Hematopoietic multipotent progenitor cell treated with erythropoietin and hydrocortisone succinate and interleukin-3 and kit ligand, for 4 days (in vitro differentiated cells): ENCODE measurements at places on chromosomes 11 and 22.
A peak's percentile ranks its signal among the peaks of the same experiment; 100 is the strongest.

GRCh38 chr11:131888230-131888855 lies 517.9 kb downstream of the NTM start:
- DNase-seq: no peak

DNA sequence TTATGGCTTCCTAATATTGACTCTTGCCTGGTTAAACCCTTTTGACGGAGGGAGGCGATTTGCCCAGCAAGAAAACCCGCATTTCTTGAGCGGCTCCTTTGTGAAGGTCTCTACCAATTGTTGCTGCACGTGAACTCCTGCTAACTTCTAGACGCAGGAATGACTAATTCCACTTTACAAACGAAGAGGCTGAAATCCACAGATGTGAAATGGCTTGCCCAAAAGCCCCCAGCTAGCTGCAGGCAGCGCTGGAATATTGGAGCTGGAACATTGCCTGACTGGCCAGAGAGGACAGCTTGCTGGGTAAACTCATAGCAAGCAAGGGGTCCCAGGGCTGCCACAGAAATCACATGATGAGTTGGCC lies 542 bp downstream of the GCAT start:
- DNase-seq: no peak

DNA sequence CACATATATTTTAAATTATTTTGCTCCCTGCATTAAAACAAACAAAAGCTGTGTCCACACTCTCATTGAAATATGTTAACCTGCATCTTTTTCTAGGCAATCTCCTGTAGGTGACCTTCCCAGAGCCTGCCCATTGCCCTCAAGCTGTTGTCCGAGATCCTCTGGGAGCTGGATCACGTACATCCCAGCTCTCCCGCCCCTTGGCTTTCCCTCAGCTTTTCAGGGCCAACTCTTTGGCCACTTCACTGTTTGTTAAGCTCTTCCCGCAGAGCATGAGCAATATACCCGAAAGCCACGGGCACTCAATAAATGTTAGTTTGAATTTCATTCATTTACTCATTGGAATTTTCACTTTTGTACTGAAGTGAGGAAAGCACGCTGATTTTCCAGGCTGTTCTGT lies 32.2 kb downstream of the ELMOD1 start:
- no peak for DNase-seq

DNA sequence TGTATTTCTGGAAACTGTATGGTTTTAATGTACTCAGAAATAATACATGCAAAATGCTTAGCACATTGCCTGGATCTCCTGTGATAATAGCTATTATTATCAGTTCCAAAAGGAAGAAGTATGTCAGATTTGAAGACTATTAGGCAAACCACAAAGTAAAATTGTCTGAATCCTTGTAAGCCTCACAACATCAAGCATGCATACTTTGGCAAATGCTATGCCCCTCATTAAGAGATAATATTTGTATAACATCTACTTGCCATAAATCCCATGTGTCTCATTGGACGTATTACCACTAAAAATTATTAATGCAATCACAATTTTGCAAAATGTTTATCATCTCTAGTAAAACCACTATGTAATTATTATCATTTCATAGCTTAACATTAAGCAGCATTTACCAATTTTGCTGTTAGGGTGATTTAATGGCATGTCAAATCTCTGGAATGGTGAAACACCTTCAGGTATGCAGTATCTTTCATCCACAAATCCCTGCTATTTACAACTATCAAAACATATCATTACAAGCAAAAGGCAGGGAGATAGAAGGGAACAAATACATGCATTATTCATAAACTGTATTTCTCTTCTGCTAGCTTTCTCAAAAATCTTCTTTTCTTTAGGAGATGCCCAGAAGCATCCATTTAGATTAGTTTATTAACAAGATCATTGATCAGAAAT lies 974.6 kb upstream of the RAG2 start:
- DNase-seq: no peak

DNA sequence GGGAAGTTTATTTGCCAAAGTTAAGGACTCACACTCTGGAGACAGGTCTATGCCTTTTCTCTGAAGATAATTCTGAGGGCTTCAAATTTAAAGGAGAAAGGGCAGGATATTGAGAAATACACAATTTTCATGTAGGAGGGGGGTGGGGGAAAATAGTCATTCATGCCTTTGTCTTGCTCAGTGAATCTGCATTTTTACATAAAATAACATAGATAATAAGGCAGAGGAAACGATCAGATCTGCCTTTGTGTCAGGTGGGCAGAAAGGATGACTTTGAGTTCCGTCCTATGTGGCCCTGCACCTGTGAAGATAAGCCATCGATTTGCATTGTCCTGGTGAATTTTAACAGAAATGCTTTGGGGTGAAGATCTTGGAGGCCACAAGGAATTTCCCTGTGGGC lies 76.8 kb downstream of the SC5D start:
- DNase-seq: no peak

DNA sequence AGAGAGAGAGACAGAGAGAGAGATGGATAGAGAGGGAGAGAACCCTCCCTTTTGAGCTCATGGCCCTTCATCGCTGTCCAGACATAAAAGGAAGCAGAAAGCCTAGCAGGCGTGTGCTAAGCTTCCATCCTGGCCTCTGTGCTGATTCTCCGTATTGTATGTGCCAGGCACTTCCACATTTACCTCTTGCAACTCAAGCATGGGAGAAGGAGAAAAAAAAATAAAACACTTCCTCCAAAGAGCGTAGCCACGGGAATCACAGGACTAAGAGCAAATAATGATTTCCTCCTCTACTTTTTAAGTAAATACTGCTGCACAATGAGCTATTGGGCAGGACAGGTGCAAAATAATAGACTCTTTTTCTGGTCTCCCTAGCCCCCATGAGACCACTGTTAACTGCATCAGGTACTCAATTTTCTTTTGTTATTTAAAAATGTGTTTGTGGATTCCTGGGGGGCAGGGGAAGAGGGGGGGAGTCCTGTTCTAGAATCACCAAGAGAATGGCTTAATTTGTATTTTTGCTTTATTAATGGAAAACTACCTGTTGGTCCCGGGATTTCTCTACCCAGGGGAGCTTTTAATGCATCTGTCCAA lies 154.3 kb downstream of the NXPE2 start:
- DNase-seq: no peak

GRCh38 chr11:122102426-122102825 lies 13.6 kb downstream of the BLID start:
- no peak for DNase-seq

GRCh38 chr11:104015649-104016415 lies 20.6 kb upstream of the DDI1 start:
- no peak for DNase-seq

- peak; percentile 40 for DNase-seq
Measured at GRCh38 chr11:64804346-64805210, 1.6 kb upstream of the MAP4K2 start.

GRCh38 chr22:33018232-33018864 lies 39.8 kb downstream of the SYN3 start:
- peak; percentile 70 for DNase-seq

- no peak for DNase-seq
Measured at GRCh38 chr11:124656774-124657630, 16.5 kb downstream of the SIAE start.

DNA sequence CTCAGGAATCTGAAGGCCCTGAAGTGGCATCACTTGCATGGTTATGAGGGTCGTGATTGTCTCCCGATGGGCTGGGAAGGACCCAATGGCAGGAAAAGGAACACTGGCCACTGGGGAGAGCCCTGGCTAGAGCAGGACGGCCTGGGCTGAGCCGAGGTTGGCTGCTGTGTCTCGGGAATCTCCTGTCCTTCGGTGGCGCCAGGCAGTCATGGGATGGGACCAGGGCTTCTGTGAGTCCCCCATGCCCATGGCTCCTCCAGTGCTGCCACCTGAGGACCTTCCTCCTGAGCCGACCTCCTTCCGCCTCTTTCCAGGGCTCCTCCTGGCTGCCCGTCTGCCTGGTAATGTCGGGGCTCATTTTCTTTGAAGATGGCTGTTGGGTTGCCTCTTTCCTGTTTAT lies 1394.0 kb downstream of the BRD1 start:
- no peak for DNase-seq

- DNase-seq: no peak
Measured at GRCh38 chr11:68044145-68044813, 5.5 kb downstream of the TCIRG1 start.

DNA sequence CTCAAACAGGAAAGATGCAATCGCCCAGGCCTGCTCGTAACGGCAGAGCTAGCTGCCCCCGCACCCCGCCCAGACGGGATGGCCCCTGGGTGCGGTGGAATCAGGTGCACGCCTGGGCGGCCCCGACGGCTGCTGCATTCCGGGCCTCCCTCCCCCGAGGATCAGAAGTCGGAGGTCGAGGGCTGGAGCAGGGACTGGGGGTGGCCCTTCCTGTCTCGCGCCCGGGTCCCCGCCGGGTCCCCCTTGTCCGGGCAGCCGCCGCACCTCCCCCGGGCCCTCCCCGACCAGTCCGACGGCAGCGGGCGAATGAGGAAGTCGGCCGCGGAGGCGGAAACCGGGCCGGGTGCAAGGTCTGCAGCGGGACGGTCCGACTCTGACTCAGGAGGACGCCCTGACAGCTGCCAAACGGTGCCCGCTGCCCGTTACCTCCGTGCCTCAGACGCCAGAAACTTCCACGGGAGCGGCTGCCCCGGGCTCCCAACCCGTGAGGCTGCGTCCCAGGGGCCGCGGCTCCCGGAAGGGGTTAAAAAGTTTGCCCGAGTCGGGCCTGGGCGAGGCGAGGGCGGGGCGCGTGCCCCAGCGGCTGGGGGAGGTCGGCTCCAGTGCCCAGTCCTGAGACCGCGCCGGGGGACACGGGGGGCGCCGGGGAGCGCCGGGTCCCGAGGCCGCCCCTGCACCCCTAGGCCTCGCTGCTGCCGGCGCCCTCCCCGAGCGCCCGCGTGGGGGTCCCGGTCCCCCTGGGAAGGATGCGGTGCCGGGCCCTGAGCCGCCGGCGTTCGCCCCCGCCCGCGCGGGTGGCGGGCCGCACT lies 663 bp downstream of the MYH9 start:
- DNase-seq: peak; percentile 88

DNA sequence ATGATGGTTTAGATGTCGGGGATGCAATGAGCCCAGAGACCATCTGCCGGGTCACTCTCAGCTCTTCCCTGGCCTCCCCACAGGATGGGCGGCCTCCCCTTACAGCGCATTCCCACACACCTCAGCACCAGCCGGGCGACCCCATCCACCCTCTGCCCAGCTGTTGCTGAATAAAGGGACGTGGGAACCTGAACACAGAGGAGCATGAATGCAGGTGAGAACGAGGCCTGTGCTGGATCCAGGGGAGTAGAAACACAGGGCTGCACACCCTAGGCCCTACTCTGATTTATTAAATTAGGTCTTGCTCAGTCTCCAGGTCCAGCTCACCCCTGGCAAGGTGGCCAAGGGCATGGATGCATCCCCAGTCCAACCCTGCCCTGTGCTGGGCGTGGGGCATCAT lies 180.5 kb downstream of the CTTN start:
- no peak for DNase-seq

- peak; percentile 71 for DNase-seq
Measured at GRCh38 chr11:93541884-93542810, 1.0 kb downstream of the SMCO4 start.

DNA sequence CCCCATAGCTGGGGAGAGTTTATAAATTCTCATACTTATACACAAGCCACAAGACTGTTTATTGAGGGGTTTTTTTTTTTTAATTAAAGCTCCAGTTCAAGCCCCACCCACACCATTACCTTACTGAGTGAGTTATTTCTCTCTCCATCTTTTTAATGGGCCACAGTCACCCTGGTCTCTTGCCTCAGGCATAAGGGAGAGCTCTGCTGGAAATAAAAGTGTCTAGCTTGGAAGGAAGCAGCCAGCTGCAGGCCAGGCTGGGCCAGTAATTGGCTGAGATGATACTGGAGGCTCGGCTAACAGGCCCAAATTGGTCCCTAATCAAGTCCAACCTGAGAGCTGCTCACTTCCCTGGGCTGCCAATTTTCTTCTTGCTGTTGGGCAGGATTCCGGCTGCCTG lies 174.1 kb downstream of the INSC start:
- DNase-seq: no peak

- DNase-seq: no peak
Measured at GRCh38 chr11:115653926-115654325, 149.7 kb upstream of the CADM1 start.

GRCh38 chr11:79101656-79102055 lies 339.2 kb downstream of the TENM4 start:
- DNase-seq: no peak

DNA sequence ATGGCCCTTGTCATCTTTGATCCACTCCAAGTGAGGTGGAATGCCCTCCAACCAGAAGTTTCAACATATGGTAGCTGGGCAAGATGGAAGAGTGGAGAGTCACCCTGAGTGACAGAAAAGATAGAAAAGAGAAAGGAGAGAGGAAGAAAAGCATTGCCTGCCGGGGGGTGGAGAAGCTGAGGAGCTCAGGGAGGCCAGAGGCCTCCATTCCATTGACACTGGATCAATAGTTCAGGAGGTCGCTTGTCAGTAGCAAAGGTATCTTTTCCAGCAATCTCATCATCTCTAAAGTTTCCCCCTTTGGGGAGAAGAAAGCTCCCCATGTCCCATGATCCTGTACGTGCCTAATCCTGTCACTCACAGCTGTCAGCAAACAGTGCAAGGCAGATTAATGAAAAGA lies 6.7 kb upstream of the C1QTNF6 start:
- DNase-seq: no peak

GRCh38 chr11:133981156-133981555 lies 24.4 kb upstream of the IGSF9B start:
- DNase-seq: no peak

DNA sequence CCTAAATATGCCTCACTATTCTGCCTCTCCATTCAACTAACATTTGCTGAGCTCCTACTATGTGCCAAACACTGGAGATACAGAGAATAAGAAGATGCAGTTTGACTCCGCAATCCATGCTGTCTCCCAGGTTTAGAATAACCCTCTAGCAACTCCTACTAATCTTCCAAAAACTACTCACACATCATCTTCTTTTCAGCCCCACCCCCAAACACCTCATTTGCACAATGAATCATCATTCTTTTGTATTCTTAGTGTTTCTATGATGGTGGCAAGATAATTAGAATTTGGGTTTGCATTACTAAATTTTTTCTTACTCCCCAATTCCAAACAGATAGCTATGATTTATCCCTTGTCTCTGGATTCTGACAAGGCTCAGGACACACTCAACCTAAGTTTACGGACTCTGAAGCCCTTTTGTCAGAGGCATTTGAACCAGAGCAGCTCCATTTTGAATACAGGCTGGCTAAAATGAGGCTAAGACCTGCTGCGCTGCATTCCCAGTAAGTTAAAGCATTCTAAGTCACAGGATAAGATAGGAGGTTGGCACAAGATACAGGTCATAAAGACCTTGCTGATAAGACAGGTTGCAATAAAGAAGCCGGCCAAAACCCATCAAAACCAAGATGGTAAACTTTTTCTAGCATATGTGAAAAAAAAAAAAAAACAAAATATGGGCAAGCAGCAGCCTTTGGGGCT lies 1038.9 kb downstream of the DLG2 start:
- no peak for DNase-seq
